ENCODE measurements at places on chromosomes 2 and 18. TPM values are rescaled to one million over a fixed set of nuclear protein-coding genes. Genes with fewer than 3 reads are reported as not detected.

GRCh38 chr2:240214790-240215675 is 74.6 kb upstream of the OTOS start:
- DNase-seq = no peak
- H3K27ac ChIP-seq = no peak overlapping the region
- no peaks in the 10 kb centered on the region for H3K27me3 ChIP-seq
- H3K4me1 ChIP-seq = no peaks in the 10 kb centered on the region
- no peak overlapping the region for H3K4me3 ChIP-seq
- no peaks in the 10 kb centered on the region for H3K36me3 ChIP-seq

- H3K27me3 ChIP-seq = peaks cover 51% of the 10 kb centered on the region
- no peak overlapping the region for H3K4me3 ChIP-seq
- H3K36me3 ChIP-seq = no peaks in the 10 kb centered on the region
- no peaks in the 10 kb centered on the region for H3K4me1 ChIP-seq
These were observed 142.2 kb upstream of the PXDN start for GRCh38 chr2:1886405-1886992.

- no peak overlapping the region for H3K4me3 ChIP-seq
- no peak overlapping the region for H3K27ac ChIP-seq
- H3K27me3 ChIP-seq = no peaks in the 10 kb centered on the region
- H3K36me3 ChIP-seq = no peaks in the 10 kb centered on the region
These were observed 56.5 kb downstream of the LDLRAD4 start for GRCh38 chr18:13275075-13275474.

DNA sequence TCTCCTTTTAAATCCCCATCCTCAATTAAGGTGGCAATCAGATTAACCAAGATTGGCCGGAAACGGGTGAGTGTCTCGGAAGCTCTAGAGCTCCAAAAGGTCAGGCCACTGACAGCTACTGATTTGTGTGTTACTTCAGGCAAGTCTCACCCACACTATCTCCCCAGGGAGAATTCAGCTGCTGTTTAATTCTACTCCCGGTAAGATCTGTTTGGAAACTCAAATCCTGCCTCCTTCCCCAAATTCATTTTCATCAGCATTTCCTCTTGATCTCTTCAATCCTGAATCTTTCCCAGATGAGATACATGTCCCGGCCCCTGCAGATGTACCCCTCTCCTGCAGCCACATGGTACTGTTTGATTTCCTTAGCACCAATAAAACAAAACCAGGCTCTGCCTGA is 34.9 kb downstream of the EFR3B start:
- H3K27ac ChIP-seq = no peak overlapping the region
- no peak overlapping the region for H3K4me3 ChIP-seq
- no peaks in the 10 kb centered on the region for H3K36me3 ChIP-seq
- H3K27me3 ChIP-seq = no peaks in the 10 kb centered on the region
- no peak for DNase-seq
- H3K4me1 ChIP-seq = peaks cover 4% of the 10 kb centered on the region

GRCh38 chr18:79526468-79527460 is 131.0 kb downstream of the NFATC1 start:
- no peak for DNase-seq
- peaks cover 5% of the 10 kb centered on the region for H3K36me3 ChIP-seq
- H3K4me3 ChIP-seq = no peak overlapping the region
- H3K4me1 ChIP-seq = peaks cover 9% of the 10 kb centered on the region
- H3K27me3 ChIP-seq = peaks cover 6% of the 10 kb centered on the region

DNA sequence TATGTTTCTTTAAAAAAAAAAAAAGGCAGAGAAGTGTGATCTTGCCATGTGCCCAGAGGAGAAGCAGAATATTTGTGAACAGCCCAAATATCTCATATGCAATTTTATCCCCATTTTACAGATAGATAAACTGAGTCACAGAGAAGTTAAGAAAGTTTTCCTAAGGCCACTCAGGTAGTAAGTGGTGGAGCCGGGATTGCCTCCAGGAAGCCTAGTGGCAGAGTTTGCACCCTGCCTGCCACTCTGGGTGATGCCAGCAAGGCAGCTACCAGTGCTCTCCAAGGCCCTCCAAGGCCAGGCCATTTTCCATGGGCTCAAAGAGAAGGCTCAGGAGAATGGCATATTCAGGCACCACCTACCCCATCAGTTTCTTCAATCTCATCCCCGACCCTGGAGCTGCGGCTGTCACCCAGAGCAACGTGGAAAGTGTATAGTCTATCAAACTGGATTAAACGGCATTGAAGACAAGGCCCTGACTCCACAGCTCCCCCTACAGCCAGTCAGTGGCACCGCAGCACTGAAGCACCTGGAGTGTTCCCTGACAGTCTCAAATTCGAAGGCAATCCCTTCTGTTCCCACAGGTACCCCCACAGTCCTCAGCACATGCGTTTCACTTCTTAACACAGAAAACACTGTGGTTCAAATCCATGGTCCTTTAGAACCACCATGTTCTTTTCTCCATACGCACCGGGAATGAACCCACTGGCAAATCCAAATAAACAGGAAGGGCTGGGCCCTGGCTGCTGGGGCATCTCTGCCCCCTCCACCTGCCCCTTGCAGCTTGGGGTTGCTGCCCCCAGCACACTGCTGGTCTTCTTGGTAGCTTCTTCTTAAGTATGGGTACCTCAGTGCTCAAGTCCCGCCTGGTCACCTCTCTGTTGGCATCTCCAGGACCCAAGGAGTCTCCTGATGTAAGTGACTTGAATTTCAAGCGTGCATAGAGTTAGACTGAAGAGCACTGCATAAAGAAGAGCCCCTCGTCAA is 175.3 kb downstream of the INHBB start:
- no peak overlapping the region for H3K4me3 ChIP-seq
- peaks cover 38% of the 10 kb centered on the region for H3K27me3 ChIP-seq

GRCh38 chr18:79877163-79878091 is 74.0 kb downstream of the SLC66A2 start:
- H3K27me3 ChIP-seq = no peaks in the 10 kb centered on the region
- H3K36me3 ChIP-seq = no peaks in the 10 kb centered on the region
- DNase-seq = no peak
- H3K27ac ChIP-seq = no peak overlapping the region
- no peaks in the 10 kb centered on the region for H3K4me1 ChIP-seq
- no peak overlapping the region for H3K4me3 ChIP-seq

- H3K4me1 ChIP-seq = peaks cover 7% of the 10 kb centered on the region
- peaks cover 41% of the 10 kb centered on the region for H3K36me3 ChIP-seq
- DNase-seq = no peak
- no peaks in the 10 kb centered on the region for H3K27me3 ChIP-seq
- H3K27ac ChIP-seq = peak overlapping the region; percentile 99
- H3K4me3 ChIP-seq = peak overlapping the region; percentile 89
These were observed 2.1 kb downstream of the MARCHF7 start for GRCh38 chr2:159714247-159714930.

GRCh38 chr18:38497266-38497665 is 931.7 kb upstream of the CELF4 start:
- no peaks in the 10 kb centered on the region for H3K27me3 ChIP-seq
- no peak overlapping the region for H3K27ac ChIP-seq
- no peak for DNase-seq
- H3K36me3 ChIP-seq = no peaks in the 10 kb centered on the region
- no peak overlapping the region for H3K4me3 ChIP-seq
- H3K4me1 ChIP-seq = no peaks in the 10 kb centered on the region

- H3K27ac ChIP-seq = no peak overlapping the region
- no peaks in the 10 kb centered on the region for H3K4me1 ChIP-seq
- no peak overlapping the region for H3K4me3 ChIP-seq
- H3K36me3 ChIP-seq = no peaks in the 10 kb centered on the region
- DNase-seq = no peak
These were observed 415.6 kb upstream of the LYPD1 start for GRCh38 chr2:133085646-133086045.

DNA sequence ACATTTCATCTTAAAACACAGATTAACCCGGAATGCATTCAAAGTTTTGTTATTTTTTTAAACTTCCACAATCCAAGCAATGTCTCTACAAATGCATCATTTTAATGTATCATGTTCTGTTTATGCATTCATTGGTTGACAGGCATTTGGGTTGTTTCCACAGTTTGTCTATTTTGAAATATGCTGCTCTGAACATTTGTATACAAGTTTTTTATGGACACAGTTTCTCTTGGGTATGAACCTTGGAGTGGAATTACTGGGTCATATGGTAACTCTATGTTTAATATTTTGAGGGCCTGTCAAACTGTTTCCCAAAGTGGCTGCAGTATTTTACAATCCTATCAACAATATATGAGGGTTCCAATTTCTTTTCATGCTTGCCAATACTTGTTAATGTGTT is 57.3 kb downstream of the GULP1 start:
- H3K27ac ChIP-seq = no peak overlapping the region
- no peaks in the 10 kb centered on the region for H3K36me3 ChIP-seq
- no peaks in the 10 kb centered on the region for H3K27me3 ChIP-seq

GRCh38 chr2:173434762-173435569 is 80.3 kb downstream of the CDCA7 start:
- H3K27me3 ChIP-seq = no peaks in the 10 kb centered on the region
- no peaks in the 10 kb centered on the region for H3K4me1 ChIP-seq
- H3K4me3 ChIP-seq = no peak overlapping the region
- no peaks in the 10 kb centered on the region for H3K36me3 ChIP-seq
- H3K27ac ChIP-seq = no peak overlapping the region

Gene ABHD1
- not detected for total RNA-seq

Gene ARHGAP15
- 16.8 TPM for total RNA-seq

Gene MEX3C
- total RNA-seq = 21.4 TPM

Gene IGFBP5
- total RNA-seq = 101 TPM

Gene ABCG5
- total RNA-seq = not detected

Gene EPHA4
- 41.0 TPM for total RNA-seq

Gene GPR39
- total RNA-seq = 24.4 TPM

Gene IL36RN
- not detected for total RNA-seq
